LoVo (cell line): ENCODE measurements at places on chromosomes 1 and 21.

- DNase-seq: no peak
Measured at GRCh38 chr1:20821466-20821865, 34.4 kb upstream of the HP1BP3 start.

GRCh38 chr1:152870831-152871730 lies 7.0 kb upstream of the SMCP start:
- DNase-seq: peak; percentile 39

GRCh38 chr1:48966583-48966982 lies 189.9 kb upstream of the BEND5 start:
- DNase-seq: no peak

DNA sequence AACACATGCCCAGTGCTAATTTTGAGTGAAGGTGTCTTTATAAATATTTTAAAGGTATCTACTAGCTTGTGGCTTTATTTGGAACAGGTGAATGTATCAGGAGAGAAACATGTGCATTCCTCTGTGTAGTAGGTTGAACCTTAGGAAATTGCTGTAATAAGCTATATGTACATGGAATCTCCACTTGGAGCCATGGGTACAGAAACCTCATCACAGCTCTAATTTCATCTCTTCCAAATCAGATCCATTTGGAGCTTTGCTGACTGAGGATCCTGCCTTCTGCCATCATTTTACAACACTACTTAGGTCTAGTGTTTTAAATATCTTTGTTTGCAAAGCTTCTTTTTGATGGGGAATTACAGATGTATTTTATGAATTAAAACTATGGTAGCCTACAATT lies 2.1 kb downstream of the KCNK2 start:
- no peak for DNase-seq

- no peak for DNase-seq
Measured at GRCh38 chr1:172833954-172834353, 175.1 kb downstream of the FASLG start.

DNA sequence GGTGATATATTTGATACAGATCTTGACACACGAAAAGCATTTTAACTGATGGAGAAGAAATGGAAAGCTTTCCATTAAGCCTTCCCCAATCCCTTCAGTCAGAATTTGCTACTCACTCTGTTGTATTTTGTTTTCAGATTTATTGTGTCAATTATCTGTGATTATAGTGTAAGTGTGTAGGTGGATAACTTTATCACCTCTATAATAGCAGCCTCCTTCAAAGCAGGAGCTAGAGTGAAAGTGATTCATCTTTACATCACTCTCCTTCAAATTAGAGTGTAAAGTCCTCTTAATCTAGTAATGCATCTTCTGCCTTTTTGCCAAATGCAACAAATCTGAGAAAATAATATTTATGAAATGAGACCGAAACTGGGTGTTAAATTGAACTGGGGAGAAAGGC lies 459.7 kb upstream of the ZP4 start:
- DNase-seq: no peak

DNA sequence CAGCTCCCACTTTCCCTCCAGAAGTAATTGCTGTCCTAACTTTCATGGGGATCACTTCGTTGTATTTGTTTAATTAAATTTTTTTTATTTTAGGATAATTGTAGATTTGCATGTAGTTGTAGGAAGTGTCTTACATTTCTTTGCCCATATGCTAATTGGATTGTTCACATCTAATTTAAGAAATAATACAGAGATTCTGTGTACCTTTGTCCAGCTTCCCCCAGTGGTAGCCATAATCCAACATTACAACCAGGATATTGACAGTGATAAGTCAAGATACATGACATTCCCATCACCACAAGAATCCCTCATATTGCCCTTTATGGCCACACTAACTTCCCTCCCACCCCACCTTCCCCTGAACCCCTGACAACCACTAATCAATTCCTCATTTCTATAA lies 136.6 kb downstream of the PRDM2 start:
- DNase-seq: no peak

GRCh38 chr1:212762839-212763238 lies 28.7 kb downstream of the NSL1 start:
- no peak for DNase-seq

DNA sequence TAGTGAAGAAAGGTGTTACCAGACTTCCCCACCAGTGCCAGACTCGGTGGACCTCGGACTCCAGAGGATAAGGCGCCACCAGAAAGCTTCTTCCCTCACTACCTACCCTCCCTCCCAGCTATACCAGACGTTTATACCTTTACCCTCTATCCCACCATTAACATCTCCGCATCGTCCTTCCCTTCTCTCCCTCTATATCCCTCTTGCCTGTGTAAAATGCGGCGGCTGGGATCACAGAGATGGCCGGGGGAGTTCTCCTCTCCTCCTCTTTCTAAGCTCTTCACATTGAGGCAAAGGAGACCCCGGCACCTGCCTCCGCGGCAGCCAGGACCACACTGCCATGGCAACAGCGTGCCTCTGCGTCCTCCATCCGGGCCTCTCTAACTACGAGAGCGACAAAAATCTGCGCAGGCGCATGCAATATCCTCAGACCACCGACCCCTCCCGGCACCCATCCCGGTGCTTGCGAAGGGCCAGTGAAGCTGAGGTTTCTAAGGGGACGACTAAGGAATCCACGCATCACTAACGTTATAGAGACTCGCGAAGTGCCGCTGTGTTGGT lies at the start of gene CCDC181:
TSS of gene CCDC181 (minus strand) at position 394 of the 561 bp plus-strand sequence. CDS start 2,547 bp downstream, outside the sequence.
- DNase-seq: no peak

- no peak for DNase-seq
Measured at GRCh38 chr1:98975113-98975512, 29.5 kb downstream of the PLPPR5 start.

- DNase-seq: no peak
Measured at GRCh38 chr1:80036690-80037432, 1030.3 kb upstream of the ADGRL4 start.

DNA sequence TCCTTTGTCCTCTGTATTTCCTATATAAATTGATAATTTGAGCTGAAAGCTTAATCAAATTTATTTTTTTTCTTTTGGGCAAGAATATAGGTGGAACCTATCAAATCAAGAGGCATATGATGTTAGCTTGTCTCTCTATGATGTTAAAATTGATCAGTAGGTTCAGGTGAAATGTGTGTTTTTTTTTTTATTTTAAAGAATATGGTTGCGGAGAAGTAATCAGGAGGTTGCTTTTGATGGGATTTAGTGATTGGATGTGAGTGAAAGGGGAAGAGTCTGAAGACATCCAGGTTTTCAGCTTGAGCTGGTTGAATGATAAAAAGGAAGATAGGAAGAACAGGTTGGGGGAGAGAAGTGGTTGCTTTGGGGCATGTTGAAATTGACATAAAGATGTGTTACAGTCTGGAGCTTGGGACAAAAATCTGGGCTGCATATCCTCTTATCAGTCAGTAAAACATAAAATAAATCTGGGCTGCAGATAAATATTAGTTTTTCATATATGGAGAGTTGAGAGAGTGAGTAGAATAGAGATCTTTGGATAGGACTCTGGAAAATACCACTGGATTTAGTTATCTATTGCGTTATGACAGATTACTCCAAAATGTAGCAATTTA lies 5.1 kb downstream of the OSBPL9 start:
- DNase-seq: no peak

DNA sequence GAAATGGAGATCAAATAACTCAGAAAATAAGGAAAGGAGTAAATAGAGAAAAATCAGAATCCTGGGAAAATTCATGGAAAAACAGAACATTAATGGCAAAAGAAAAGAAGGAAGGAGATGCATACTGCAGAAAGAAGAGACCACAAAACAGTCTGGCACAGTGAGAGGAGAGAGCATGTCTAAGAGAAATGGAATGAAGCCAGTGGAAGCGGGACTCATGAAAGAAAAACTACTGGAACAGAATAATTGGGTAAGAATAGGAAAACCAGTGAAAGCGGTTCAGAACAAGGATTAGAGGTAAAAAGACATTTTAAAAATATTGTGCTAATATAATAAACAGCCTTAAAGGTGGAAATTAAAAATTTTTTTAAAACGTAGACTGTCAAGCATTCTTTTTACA lies 93.6 kb upstream of the GREM2 start:
- DNase-seq: no peak

- no peak for DNase-seq
Measured at GRCh38 chr21:23686737-23687523, 1920.4 kb downstream of the MRPL39 start.

DNA sequence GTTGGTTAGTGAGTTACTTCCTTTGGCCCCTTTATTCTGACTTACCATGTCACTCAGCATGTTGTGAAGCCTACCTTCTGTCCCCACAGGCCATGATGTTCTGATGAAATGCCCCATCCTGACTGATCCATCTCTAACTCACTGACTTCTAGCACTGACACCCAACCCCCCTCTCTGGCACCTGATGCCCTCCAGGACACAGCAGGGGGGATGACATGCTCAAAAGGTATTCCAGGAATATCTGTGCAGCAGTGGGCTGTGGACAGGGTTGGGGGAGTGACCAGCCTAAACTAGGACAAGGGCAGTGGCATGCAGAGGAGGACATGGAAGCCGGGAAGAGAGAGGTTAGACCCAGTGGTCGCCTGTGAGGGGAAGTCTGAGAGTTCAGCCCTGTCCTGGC lies 25.5 kb downstream of the SYT2 start:
- DNase-seq: peak; percentile 6

DNA sequence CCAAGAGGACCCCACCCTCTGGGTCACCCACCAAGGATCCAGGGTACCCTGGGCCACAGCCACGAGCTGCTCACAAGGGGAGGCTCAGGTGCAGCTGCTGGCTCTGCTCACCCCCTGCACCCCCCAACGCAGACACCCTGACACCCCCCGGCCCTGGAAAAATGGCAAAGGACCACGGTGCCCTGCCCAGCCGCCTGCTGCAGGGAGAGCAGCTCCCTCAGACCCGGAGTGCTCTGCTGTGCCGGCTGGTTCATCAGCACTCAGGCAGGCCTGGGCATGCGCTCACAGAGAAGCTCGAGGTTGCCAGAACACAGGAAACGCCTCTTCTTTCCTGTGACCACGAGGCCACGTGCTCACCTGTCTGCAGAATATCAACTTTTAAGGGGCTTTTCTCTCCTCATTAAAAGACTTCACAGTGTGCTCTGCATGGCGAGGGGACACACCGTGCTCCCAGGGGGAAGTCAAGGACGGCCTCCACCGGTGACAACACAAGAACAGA lies 4.3 kb upstream of the C1QTNF12 start:
- no peak for DNase-seq

DNA sequence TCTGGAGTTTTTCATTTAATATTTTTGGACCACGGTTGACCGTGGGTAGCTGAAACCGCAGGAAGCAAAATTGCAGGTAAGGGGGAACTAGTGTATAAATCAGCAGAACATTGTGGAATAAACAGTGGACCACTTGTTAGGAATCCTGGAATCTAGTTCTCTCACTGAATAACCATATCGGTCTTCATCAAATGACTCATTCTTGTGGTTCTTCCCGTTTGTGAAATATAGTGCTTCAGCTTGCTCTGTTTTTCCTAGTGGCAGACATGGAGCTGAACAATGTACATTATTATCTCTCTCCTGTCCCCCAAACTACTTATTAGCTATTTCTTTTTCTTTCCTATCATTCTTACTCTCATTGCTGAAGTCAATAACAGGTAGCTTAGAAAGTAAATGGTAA lies 61.9 kb downstream of the HSPA13 start:
- no peak for DNase-seq

- DNase-seq: peak; percentile 9
Measured at GRCh38 chr1:16204634-16205333, 7.7 kb downstream of the ARHGEF19 start.

GRCh38 chr1:17886838-17887441 lies 131.8 kb downstream of the ACTL8 start:
- DNase-seq: no peak

DNA sequence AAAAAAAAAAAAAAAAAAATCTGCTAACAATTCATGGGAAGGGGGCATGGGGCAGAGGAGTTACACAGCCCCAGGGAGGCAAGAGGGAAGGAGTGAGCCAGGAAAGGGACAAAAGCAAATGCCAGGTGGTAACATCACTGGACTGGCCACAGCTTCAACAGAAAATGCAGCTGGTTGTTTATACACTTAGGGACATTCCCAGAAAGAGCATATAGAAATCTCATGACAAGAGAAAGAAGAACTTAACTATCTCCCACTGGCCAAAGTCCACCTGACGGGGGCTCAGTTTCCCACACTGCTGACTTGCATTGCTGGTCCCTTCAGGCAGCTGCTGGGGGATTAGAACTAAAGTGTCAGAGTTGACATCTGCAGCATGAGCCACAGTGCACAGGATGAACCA lies 14.8 kb downstream of the IL12RB2 start:
- no peak for DNase-seq

GRCh38 chr21:38815060-38815405 lies 9.3 kb downstream of the ETS2 start:
- no peak for DNase-seq

DNA sequence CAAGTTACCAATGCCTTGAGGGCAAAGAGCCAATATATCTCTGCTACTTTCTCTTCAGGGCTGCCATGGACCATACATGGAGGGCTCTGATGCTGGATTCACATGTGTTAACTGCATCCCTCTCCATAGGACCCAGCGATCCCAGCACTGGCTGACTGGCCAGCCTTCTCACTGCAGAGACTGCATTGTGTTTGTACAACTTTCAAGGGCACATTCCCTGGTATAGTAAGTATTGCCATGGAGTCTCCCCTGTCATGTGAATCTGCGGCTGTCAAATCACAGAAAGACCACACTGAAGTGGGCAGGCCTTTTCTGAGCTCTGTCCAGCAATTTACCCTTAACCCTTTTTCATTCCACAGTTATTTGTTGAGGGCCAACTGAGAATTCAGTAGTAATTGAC lies 449.8 kb downstream of the OMA1 start:
- no peak for DNase-seq

- DNase-seq: no peak
Measured at GRCh38 chr21:31236528-31236927, 107.5 kb downstream of the TIAM1 start.

DNA sequence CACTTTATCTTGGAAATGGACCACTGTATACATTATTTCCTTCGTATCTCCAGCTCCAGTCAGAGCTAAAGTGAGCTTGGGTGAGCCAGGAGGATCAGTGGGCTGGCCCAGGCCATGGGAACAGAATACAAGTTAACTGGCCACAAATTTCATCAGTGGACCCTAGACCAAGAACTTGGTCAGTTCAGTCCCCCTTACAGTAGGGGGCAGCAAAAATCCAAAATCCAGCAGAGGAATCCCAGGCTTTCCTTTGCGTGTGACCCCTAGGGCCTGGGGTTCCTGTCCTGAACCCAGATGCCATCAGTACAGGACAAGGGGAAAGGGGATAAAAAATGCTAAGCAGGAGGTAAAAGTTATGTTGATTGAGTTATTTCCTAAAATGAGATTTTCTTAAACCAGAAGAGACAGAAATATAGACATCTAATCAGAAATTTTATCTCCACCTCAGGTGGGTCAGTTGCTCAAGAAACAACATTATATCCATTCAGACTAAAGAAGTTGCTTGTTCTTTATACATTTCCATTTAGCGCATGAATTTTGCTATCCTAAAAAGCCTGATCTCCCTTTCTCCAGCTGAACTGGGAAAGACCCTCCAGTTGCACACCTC lies 24.1 kb upstream of the LCE5A start:
- DNase-seq: no peak

DNA sequence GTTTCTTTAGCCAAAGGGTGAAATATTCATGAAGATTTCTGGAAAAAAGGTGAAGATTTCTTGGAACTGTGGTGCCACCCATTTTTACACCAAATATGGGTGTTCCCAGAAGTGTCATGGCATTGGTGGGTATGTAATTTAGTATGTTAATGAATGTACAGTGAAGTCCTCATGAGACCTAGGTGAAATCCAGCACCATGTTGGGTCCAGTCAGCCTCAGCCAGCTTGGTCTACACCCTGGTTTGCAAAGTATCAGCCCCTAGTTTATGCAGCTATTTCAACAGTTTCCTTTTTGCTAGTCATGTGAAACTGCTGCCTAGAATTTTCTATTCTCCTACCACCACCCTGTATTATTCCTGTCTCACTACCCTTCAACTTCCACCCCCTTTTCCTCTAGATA lies 63.1 kb upstream of the CXADR start:
- DNase-seq: no peak
